Gastroesophageal sphincter (tissue), 4 donors: ENCODE measurements at places on chromosomes 4 and X.

DNA sequence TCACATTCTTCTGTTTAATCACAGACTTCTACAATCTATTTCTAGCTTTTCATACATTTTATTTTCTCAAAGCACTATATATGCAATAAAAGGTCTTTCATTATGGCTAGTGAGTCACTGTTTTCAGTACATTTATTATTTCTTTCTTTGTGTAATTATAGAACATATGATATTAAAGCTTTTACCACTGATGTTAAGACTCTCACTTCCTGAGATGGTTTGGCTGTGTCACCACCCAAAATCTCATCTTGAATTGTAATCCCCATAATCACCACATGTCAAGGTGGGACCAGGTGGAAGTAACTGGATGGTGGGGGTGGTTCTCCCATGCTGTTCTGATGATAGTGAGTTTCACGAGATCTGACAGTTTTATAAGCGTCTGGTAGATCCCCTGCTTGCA lies 41.9 kb downstream of the UBA6 start:
- no peaks in the 10 kb centered on the region for H3K4me1 ChIP-seq
- no peaks in the 10 kb centered on the region for H3K27me3 ChIP-seq
- no peak overlapping the region for H3K4me3 ChIP-seq
- no peak for ATAC-seq
- no peaks in the 10 kb centered on the region for H3K36me3 ChIP-seq

GRCh38 chrX:149877636-149878035 lies 3.3 kb upstream of the MAGEA8 start:
- ATAC-seq: no peak
- no peaks in the 10 kb centered on the region for H3K27me3 ChIP-seq
- H3K4me3 ChIP-seq: no peak overlapping the region
- no peaks in the 10 kb centered on the region for H3K4me1 ChIP-seq
- H3K36me3 ChIP-seq: no peaks in the 10 kb centered on the region

- ATAC-seq: peak; percentile 42
- peaks cover 51% of the 10 kb centered on the region for H3K27me3 ChIP-seq
- peaks cover 31% of the 10 kb centered on the region for H3K4me1 ChIP-seq
- peak within 1 kb of the TSS; percentile 47 for H3K4me3 ChIP-seq
- peak within 1 kb of the TSS; percentile 16 for H3K27ac ChIP-seq
Observed at GRCh38 chrX:120310861-120311726, at the start of gene TMEM255A. Gene TMEM255A, minus strand, starts transcription at chrX:120311461. Its CDS starts 152 bp downstream, at chrX:120311309.

DNA sequence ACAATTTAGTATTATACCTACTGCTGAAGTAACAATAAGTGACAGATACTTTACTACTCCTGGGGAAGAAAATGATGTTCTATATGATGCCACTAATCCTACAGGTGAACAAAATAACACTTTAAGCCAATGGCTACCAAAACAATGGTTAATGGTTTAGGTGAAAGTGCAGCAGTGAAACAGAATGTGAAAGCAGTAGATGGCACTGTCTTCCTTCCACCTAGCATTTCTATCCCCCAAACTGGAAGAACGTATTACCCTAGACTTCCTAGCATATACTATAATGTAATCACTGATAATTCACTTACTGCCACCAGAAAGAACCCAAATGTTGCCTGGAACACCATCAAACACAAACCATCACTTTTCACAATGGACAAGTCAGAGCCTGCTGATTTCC lies 18.9 kb upstream of the CABS1 start:
- H3K4me3 ChIP-seq: no peak overlapping the region
- no peaks in the 10 kb centered on the region for H3K4me1 ChIP-seq
- ATAC-seq: no peak
- no peak overlapping the region for H3K27ac ChIP-seq
- H3K27me3 ChIP-seq: no peaks in the 10 kb centered on the region
- H3K36me3 ChIP-seq: no peaks in the 10 kb centered on the region

DNA sequence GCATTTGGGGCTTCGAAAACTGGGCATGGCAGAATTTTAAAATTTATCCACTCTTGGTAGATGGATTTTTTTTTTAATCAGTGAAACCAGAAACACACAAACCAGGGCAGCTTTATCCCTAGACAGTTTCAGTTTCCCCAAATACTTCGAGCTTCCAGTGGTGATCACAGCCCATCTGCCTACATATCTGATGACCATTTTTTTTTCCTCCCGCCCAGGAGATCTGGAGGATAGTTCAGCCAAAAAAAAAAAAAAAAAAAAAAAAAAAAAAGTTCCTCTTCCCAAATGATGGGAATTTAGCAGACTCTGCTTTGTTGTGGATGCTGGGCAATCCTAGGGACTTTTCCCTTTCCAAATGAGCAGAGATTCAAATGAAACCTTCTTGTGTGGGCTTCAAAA lies 1.0 kb upstream of the TBC1D9 start:
- peak overlapping the region; percentile 94 for H3K27ac ChIP-seq
- no peak for ATAC-seq
- no peaks in the 10 kb centered on the region for H3K36me3 ChIP-seq
- H3K4me3 ChIP-seq: peak overlapping the region; percentile 77
- no peaks in the 10 kb centered on the region for H3K27me3 ChIP-seq

DNA sequence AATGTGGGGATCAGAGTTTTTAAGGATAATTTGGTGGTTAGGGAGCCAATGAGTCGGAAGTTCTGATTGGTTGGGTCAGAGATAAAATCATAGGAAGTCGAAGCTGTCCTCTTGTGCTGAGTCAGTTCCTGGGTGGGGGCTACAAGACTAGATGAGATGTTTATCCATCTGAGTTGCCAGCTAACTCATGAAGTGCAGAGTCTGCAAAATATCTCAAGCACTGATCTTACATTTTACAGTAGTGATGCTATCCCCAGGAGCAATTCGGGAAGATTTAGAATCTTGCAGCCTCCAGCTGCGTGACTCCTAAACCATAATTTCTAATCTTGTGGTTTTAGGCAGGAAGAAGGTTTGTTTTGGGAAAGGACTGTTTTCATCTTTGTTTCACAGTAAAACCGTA lies 565.8 kb upstream of the SPANXN1 start:
- no peak for ATAC-seq
- H3K36me3 ChIP-seq: no peaks in the 10 kb centered on the region
- no peaks in the 10 kb centered on the region for H3K27me3 ChIP-seq
- no peak overlapping the region for H3K4me3 ChIP-seq
- H3K27ac ChIP-seq: no peak overlapping the region

- no peak overlapping the region for H3K27ac ChIP-seq
- ATAC-seq: no peak
- H3K4me1 ChIP-seq: no peaks in the 10 kb centered on the region
- no peaks in the 10 kb centered on the region for H3K27me3 ChIP-seq
- H3K36me3 ChIP-seq: no peaks in the 10 kb centered on the region
Observed at GRCh38 chrX:153631346-153631745, 15.7 kb upstream of the DUSP9 start.

DNA sequence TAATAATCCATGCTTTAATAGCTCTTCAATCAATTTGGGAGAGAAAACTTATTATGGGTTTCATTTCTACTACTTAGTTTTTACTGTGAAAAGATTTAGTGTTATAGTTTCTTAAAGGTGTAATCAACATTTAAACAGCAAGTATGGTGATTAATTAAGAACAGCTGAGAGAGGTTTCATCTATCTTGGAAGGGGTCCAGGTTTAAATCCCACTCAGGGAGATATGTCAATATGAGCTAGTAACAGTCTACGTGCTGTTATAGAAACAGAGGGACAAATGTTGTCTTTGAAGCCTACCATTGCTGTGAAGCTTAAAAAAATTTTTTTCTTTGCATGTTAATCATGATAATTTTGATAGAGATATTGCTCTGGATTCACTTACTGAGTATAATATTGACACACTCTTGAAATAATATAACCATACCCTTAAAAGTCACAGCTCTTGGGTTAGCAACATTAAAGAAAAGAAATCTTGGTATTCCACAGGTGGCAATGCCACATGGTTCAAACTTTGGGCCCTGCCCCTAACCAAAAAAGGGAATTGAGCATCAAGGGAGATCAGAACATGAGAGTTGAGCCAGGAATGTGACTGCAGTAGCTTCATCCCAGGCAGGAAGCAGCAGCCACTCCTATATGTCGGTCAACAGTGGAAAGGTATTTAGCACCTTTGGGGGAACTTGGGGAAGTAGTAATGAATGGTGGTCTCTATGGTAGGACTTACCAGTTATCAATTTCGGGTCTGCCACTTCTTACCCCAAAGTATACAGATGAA lies 107.8 kb downstream of the ANK2 start:
- no peak overlapping the region for H3K27ac ChIP-seq
- H3K4me3 ChIP-seq: no peak overlapping the region
- no peaks in the 10 kb centered on the region for H3K36me3 ChIP-seq

GRCh38 chrX:1388651-1389050 lies 3.3 kb downstream of the SLC25A6 start:
- peaks cover 3% of the 10 kb centered on the region for H3K4me1 ChIP-seq
- no peaks in the 10 kb centered on the region for H3K27me3 ChIP-seq
- peak overlapping the region; percentile 10 for H3K4me3 ChIP-seq
- no peak overlapping the region for H3K27ac ChIP-seq
- peaks cover 75% of the 10 kb centered on the region for H3K36me3 ChIP-seq
- ATAC-seq: no peak

GRCh38 chr4:100495074-100495473 lies 22.7 kb downstream of the EMCN start:
- H3K27me3 ChIP-seq: no peaks in the 10 kb centered on the region
- no peaks in the 10 kb centered on the region for H3K4me1 ChIP-seq
- no peak for ATAC-seq
- H3K27ac ChIP-seq: no peak overlapping the region
- no peak overlapping the region for H3K4me3 ChIP-seq
- no peaks in the 10 kb centered on the region for H3K36me3 ChIP-seq

DNA sequence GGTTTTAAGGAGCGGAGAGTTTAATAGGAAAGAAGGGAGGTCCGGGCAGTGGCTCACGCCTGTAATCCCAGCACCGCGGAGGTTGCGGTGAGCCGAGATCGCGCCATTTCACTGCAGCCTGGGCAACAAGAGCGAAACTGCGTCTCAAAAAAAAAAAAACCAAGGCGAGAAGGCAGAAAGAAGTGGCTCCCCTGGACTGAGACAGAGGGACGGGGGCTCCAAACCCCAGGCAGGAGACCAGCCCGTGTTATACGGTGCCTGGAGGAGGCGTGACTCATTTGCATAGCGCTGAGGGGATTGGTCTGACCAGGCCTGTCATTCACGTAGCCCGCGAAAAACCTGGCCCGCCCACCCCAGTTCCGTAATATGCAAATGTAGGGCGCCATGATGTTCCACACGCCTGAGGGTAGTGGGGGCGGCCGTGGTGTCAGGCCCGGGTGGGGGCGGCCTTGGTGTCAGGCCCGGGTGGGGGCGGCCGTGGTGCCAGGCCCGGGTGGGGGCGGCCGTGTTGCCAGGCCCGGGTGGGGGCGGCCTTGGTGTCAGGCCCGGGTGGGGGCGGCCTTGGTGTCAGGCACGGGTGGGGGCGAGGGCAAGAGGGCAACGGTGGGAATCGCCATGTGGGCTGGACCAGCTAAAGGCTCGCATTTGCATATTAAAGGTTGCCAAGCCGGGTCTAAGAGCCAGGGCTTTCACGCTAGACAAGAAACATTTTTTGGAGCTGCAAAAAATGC lies 2.1 kb downstream of the PLCXD1 start:
- peak; percentile 98 for ATAC-seq
- no peaks in the 10 kb centered on the region for H3K36me3 ChIP-seq
- peak overlapping the region; percentile 72 for H3K27ac ChIP-seq
- H3K4me3 ChIP-seq: peak overlapping the region; percentile 61
- H3K4me1 ChIP-seq: no peaks in the 10 kb centered on the region

DNA sequence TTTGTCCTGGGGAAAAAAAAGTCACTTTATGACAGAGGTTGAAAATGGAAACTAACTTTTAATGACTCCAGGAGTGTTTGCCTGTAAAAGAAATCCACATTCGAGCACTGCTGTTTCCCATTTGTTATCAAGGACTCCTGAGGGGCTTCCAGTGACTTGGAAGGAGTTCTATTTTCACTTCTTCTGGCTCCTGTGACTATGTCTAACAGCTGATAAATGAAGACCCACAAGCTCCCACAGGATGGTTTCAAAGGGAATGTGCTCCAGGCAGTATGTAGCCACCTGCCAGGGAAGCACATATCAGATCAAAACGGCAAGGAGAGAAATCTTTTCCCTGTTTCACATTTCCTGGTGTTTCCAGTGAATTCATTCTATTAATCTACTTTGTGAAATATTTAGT lies 159.8 kb upstream of the FAM241A start:
- no peaks in the 10 kb centered on the region for H3K36me3 ChIP-seq
- H3K4me1 ChIP-seq: no peaks in the 10 kb centered on the region
- no peak for ATAC-seq
- no peaks in the 10 kb centered on the region for H3K27me3 ChIP-seq

DNA sequence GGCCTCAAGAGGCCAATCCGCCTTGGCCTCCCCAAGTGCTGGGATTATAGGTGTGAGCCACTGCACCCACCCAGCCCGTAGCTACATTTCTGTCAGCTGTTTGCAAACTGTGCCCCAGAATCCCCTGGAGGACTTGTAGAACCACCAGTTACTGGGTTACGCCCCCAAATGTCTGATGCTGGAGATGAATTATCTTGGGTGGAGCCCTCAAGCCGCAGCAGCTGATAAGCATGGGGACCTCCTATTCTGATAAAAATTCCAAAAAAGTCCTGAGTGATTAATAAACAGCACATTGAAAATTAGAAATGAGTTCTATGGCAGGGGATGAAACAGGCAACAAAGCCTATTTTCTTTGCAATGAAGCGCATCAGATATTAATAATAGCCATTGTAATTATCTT lies 105.0 kb downstream of the PTTG2 start:
- H3K27ac ChIP-seq: no peak overlapping the region
- no peak for ATAC-seq
- no peaks in the 10 kb centered on the region for H3K36me3 ChIP-seq
- no peaks in the 10 kb centered on the region for H3K27me3 ChIP-seq
- no peak overlapping the region for H3K4me3 ChIP-seq

DNA sequence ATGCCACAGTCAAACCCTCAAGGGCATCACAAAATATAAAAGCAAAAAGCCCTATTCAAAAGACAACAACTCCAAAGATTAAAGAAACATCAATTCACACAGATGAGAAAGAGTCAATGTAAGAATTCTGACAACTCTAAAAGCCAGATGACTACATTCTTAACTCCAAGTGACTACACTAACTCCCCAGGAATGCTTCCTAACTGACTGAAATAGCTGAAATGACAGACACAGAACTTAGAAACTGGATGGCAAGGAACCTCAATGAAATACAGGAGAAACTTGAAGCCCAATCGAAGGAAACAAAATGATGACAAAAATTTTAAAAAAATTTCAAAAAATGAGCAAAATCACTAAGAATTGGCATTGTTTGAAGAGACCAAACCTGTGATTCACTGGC lies 1047.6 kb upstream of the PCDH10 start:
- H3K4me3 ChIP-seq: no peak overlapping the region
- no peaks in the 10 kb centered on the region for H3K4me1 ChIP-seq
- H3K27me3 ChIP-seq: no peaks in the 10 kb centered on the region
- no peak overlapping the region for H3K27ac ChIP-seq
- ATAC-seq: no peak

GRCh38 chr4:186739802-186740434 lies 16.3 kb upstream of the FAT1 start:
- H3K36me3 ChIP-seq: no peaks in the 10 kb centered on the region
- H3K27ac ChIP-seq: no peak overlapping the region
- H3K4me3 ChIP-seq: no peak overlapping the region
- no peaks in the 10 kb centered on the region for H3K4me1 ChIP-seq

- H3K27me3 ChIP-seq: no peaks in the 10 kb centered on the region
- H3K4me3 ChIP-seq: no peak overlapping the region
- peaks cover 28% of the 10 kb centered on the region for H3K4me1 ChIP-seq
- no peaks in the 10 kb centered on the region for H3K36me3 ChIP-seq
- ATAC-seq: no peak
- no peak overlapping the region for H3K27ac ChIP-seq
Observed at GRCh38 chr4:98993419-98994071, 2.0 kb upstream of the METAP1 start.

GRCh38 chr4:74440356-74440755 lies 4.6 kb upstream of the AREG start:
- H3K36me3 ChIP-seq: no peaks in the 10 kb centered on the region
- H3K27ac ChIP-seq: no peak overlapping the region
- no peak for ATAC-seq

- H3K27ac ChIP-seq: no peak overlapping the region
- peaks cover 34% of the 10 kb centered on the region for H3K36me3 ChIP-seq
- ATAC-seq: no peak
- H3K4me1 ChIP-seq: no peaks in the 10 kb centered on the region
Observed at GRCh38 chrX:150766351-150767044, 73.3 kb downstream of the MTMR1 start.
